ENCODE measurements at places on chromosomes 2 and 18. TPM values are rescaled to one million over a fixed set of nuclear protein-coding genes. Genes with fewer than 3 reads are reported as not detected.

ADCY3 gene
- polyA plus RNA-seq, result 17.1 TPM

ARHGEF33 gene
- polyA plus RNA-seq, result 0.29 TPM

RNF144A gene
- polyA plus RNA-seq, result 4.7 TPM

SPEG gene
- 85.5 TPM for polyA plus RNA-seq

MPP4 gene
- polyA plus RNA-seq, result not detected

CYTIP gene
- polyA plus RNA-seq, result 1.3 TPM

GATA6 gene
- polyA plus RNA-seq, result 52.4 TPM

NPPC gene
- 1.7 TPM for polyA plus RNA-seq

PRKAG3 gene
- polyA plus RNA-seq, result 0.07 TPM

GKN2 gene
- polyA plus RNA-seq, result not detected

KCNK3 gene
- polyA plus RNA-seq, result 29.3 TPM

VIL1 gene
- 0.11 TPM for polyA plus RNA-seq

NPHP1 gene
- 4.9 TPM for polyA plus RNA-seq

CIDEA gene
- polyA plus RNA-seq, result 6.0 TPM

CBLN2 gene
- polyA plus RNA-seq, result 0.11 TPM

TMEM200C gene
- 1.1 TPM for polyA plus RNA-seq

FBXO48 gene
- 0.61 TPM for polyA plus RNA-seq

ASXL3 gene
- polyA plus RNA-seq, result 0.97 TPM

MEP1B gene
- not detected for polyA plus RNA-seq

ZSWIM2 gene
- not detected for polyA plus RNA-seq

AFF3 gene
- 4.0 TPM for polyA plus RNA-seq

VIT gene
- polyA plus RNA-seq, result 11.7 TPM

HK2 gene
- polyA plus RNA-seq, result 2.9 TPM

LRRC30 gene
- polyA plus RNA-seq, result not detected

PSTPIP2 gene
- polyA plus RNA-seq, result 1.5 TPM

POTEJ gene
- 0.02 TPM for polyA plus RNA-seq

VRK2 gene
- polyA plus RNA-seq, result 10.2 TPM

FBLN7 gene
- polyA plus RNA-seq, result 1.3 TPM

GPR35 gene
- 0.84 TPM for polyA plus RNA-seq

GAREM1 gene
- polyA plus RNA-seq, result 2.9 TPM

SERPINB7 gene
- polyA plus RNA-seq, result not detected

ST8SIA3 gene
- polyA plus RNA-seq, result under 0.01 TPM

SLC4A1AP gene
- 19.9 TPM for polyA plus RNA-seq

ARHGAP25 gene
- polyA plus RNA-seq, result 5.9 TPM

CCDC141 gene
- polyA plus RNA-seq, result 18.1 TPM

ANKMY1 gene
- polyA plus RNA-seq, result 3.5 TPM

GPBAR1 gene
- 3.5 TPM for polyA plus RNA-seq

NOSTRIN gene
- polyA plus RNA-seq, result 31.8 TPM

GYPC gene
- polyA plus RNA-seq, result 113 TPM

CFAP210 gene
- polyA plus RNA-seq, result 0.14 TPM

MATN3 gene
- 0.29 TPM for polyA plus RNA-seq

PROM2 gene
- 0.79 TPM for polyA plus RNA-seq

DOCK10 gene
- polyA plus RNA-seq, result 0.86 TPM

VPS54 gene
- 8.5 TPM for polyA plus RNA-seq

TUBA3E gene
- polyA plus RNA-seq, result 28.8 TPM

NPAS2 gene
- 36.8 TPM for polyA plus RNA-seq

GALNT14 gene
- polyA plus RNA-seq, result 0.25 TPM

YWHAQ gene
- 128 TPM for polyA plus RNA-seq

SDC1 gene
- polyA plus RNA-seq, result 0.23 TPM

ZNF804A gene
- polyA plus RNA-seq, result not detected

IL1R2 gene
- 1.9 TPM for polyA plus RNA-seq

Data from right cardiac atrium (tissue), 5 donors.